Cardiac septum (tissue), 1 donor: ENCODE measurements at places on chromosomes 1 and 21. TPM values are rescaled to one million over a fixed set of nuclear protein-coding genes. Genes with fewer than 3 reads are reported as not detected.

- DNase-seq, result no peak
These were observed 38.9 kb downstream of the ATP1A1 start for GRCh38 chr1:116411784-116412479.

- no peak for DNase-seq
These were observed 690.7 kb downstream of the NCAM2 start for GRCh38 chr21:21688889-21689288.

Gene CAPN2
- 80.0 TPM for total RNA-seq

Gene TMEM200B
- total RNA-seq, result 2.1 TPM

DNA sequence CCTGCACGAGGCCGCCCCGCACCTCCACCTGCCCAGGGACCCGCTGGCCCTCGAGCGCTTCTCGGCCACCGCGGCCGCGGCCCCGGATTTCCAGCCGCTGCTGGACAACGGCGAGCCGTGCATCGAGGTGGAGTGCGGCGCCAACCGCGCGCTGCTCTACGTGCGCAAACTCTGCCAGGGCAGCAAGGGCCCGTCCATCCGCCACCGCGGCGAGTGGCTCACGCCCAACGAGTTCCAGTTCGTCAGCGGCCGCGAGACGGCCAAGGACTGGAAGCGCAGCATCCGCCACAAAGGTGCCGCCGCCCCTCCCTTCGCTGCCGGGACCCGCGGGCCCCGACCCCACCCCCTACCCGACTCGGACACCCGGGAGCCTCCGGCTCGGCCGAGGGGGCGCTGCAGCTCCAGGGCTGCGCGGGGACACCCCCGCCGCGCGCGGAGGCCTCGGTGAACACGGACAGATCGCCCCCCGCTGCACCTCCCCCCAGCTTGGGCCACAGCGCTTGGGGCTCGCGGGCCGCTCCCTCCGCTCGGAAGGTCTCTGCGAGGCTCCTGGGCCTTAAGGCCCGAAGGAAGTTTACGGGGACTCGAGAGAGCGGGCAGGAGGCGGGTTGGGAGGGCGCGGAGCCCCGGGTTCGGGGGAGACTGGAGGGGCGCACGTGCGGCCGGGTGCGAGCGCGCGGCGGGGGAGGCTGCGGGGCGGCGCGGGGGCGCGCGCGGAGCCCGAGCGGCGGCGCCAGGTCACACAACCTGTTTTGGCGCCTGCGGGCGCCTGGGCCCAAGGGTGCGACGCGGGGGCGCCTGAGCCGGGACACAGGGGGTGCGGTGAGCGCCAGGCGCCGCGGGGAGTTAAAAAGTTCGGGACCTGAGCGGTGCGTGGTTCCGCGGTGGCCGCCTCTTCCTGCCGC is 1.2 kb downstream of the SAMD11 start:
- DNase-seq, result no peak

- peak; percentile 64 for DNase-seq
These were observed 22.7 kb downstream of the SPOCD1 start for GRCh38 chr1:31793086-31793485.

- DNase-seq, result peak; percentile 98
These were observed 16.9 kb downstream of the IER5 start for GRCh38 chr1:181105134-181106021.

Gene NOS1AP
- 2.0 TPM for total RNA-seq

- no peak for DNase-seq
These were observed 32.9 kb downstream of the GPA33 start for GRCh38 chr1:167057241-167057688.

Gene SMPDL3B
- total RNA-seq, result not detected

Gene FMO2
- total RNA-seq, result 19.8 TPM

DNA sequence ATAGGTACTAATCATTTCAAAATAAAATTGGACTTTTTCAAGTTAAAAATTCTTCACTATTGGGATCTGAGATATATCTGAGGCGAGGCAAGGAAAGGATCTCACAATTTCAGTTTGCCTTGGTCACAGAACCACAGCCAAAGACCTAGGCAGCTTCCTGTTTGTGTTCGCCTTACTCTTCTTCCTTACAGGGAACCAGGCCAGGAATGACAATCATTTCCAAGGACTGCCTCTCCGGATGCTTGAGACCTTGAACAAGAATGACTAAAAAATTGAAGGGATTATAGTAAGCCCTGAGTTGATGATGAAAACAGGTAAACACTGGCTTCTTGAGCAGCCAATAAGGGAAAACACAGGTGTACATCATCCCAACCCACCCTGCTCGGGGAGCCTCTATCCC is 35.2 kb upstream of the SERBP1 start:
- DNase-seq, result no peak

Gene OR6P1
- total RNA-seq, result not detected

Gene LCE1C
- not detected for total RNA-seq

DNA sequence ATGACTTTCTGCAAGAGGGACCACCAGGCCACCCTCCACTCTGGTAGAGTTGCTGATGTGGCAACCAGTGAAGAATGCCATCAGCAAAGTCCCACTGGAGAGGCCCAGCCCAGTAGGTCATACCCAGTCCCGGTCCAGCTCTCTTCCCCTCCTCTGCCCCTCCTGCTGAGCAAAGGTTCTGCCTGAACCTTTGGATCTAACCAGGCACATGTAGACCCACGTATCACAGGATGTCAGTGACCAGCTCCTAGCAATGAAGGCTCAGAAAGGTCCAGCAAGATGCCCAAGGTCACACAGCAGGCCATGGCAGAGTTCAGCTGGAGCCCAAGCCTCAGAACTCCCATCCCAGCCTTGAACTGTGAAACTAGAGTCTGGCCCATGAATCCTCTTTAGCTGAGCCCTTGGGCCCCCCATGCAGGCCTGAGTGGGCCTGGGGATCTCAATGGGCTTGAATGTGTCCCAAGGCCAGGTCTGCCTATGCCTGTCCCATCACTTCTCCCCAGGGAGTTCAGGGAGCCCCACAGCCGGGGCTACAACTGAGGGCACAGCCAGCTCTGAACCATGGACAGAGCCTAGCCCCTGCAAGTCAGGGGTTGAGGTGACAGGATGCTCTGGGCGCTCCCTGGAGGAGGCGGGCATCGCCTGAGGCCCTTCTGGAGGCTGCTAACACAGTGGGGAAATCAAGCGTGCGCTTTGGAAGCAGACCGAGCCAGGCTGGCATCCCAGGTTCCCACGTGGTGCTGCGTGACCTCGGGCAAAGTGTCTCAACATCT is 21.4 kb upstream of the PADI1 start:
- DNase-seq, result no peak

DNA sequence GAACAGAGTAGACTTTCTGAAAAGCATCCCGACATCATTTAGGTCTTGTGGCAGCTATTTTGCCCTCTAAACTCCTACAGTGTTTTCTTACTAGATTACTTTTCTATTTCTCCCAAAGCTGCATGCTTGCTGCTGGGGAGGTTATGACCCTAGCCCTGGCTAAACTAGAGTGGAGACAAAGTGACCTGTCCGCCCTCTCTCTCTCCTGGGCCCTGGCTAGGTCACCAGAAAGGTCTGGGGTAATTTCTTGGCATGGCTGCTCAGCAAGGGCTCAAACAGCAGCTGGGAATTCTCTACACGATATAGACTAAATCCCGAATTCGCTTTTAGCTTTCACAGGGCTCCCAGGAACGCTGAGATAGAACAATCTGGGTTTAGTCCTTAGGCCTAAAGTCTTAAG is 84.5 kb upstream of the KCNE2 start:
- DNase-seq, result no peak

Gene RHOC
- total RNA-seq, result 270 TPM

DNA sequence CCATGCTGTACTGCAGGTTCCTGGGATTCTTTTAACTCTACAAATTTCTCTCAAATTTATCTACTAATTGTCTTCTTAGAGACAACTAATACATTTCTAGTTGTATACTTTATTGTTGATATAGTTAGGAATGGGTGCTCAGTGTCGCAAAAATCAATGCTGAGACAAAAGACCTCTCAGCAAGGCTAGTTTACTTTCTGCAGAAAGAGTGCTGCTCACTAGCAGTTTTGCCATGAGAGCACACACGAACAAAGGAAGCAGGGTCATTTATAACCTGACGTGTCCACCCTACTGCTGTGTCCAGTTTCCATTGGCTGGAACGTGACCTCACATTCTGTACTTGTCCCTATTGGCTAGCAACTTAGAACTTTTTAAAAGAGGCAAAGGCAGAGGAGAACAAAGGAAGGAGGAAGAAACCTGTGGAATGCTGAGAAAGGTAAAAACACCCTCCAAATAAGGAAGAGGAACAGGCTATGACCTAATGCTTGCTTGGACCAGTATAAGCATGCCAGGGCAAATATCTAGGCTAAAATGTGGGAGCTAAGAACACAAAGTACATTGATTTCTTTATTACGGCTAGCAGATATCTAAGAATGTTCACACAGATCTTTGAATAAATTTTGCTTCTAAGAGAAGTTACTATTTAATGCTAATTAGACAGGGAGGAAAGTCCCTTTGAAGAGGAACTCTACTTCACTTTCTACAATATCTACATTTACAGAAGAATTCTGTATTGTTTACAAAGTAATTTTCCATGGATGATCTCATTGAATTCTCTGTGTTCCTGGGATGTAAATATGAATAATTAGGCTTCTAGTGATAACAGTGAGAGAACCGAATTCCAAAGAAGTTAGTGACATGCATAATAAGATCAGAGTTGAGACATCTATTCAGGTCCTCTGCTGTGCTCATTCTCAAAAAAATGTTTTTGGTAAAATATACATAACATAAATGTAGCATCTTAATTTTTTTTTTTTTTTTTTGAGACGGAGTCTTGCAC is 86.0 kb upstream of the MAP10 start:
- no peak for DNase-seq

DNA sequence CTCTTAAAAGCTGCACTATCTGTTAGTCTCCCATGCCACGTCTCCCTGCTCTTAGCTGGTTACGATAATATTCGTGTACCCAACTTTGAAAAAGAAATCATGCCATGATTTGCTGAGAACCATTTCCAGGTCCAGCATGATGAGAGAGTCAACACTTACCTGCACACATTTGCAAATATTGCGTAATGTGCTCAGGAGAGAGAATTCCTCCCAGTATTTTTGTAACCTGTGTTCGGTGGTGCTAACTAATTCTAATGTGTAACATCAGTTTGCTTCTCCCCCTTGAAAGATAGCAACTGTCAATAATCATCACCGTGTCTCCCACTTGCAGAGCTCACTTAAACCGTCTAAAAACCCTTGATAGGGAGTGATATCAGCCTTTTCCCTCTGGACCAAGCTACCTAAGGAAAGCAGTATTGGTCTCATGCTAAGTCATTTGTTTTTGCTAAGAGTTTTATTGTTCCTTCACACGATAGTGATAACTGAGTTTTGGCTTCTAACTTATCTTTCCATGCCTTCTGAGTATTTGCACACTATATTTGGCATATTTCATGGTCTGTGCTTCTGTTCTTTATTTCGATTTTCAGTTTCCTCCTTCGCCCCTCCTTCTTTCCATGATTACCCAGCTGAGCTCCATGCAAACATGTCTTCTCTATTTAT is 61.1 kb upstream of the IRF2BP2 start:
- no peak for DNase-seq

Gene FLAD1
- total RNA-seq, result 22.2 TPM

Gene ASCL5
- not detected for total RNA-seq

GRCh38 chr21:41098481-41099042 is 69.4 kb upstream of the BACE2 start:
- no peak for DNase-seq

Gene CYP4Z1
- not detected for total RNA-seq

DNA sequence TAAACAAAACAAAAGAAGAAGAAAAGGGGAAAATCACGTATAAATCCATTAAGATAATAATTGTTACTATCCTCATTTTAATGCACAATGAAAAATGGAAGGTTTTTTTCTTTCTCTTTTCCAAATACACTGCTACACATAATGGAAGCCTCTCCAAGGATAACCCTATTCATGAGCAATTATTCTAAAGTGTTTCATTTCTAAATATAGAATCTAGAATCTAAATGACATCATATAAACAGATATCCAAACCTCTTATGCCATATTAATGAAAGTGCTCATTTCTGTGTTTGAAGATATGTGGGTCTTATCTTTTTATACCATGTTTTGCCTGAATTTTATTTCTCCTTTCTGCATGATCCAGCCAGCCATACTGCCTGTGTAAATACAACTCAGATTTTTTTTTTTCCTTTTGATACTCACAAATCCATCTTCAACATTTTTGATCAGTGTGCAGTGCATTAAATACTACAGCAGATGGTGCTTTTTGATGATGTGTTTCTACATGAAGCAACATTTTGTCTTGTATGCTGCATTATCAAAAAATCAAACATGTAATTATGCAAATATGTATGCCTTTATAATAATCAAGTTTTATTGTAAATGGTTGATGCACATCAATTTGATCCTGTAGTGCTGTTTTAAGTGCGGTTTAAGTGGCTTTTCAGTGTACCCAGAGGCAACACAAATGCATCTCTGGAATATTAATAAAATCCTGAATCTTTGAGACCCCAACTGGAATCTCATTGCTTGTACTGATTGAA is 625.6 kb upstream of the PTBP2 start:
- no peak for DNase-seq

- no peak for DNase-seq
These were observed 1.1 kb downstream of the HTR6 start for GRCh38 chr1:19665496-19666465.

DNA sequence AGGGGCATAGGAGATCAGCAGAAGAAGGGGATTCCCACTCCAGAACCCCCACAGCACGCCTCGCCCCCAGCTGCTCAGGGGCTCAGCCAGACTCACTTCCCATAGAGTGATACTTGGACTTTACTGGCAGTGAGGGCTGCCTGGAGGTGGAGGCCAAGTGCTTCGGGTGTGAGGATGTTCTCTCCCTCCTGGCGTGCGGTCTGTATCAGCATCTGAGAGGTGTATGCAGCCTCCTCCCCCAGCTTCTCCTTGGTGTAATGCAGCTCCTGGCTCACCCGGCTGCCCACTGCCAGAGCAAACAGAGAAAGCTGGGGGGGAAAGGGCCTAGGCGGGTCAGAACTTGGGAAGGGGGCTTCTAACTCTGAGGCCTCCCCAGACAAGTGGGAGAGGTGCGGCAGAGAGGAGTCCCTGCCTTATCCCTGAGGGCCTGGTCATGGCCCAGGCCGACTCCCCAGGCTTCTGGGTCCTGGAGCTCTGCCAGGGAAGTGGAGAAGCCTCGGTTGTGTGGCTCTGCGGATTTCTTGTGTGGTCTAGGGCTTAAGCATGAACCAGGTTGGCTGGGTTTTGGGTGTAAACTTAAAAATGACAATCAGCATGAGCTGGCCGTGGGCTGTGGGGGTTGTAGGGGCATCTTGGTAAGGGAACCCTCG is 10.9 kb downstream of the PTCH2 start:
- no peak for DNase-seq

Gene C1orf226
- 2.0 TPM for total RNA-seq

- DNase-seq, result no peak
These were observed 67.3 kb upstream of the BCL10 start for GRCh38 chr1:85343612-85344255.

GRCh38 chr1:81449786-81450185 is 350.9 kb upstream of the ADGRL2 start:
- no peak for DNase-seq

Gene MCOLN2
- 0.13 TPM for total RNA-seq

DNA sequence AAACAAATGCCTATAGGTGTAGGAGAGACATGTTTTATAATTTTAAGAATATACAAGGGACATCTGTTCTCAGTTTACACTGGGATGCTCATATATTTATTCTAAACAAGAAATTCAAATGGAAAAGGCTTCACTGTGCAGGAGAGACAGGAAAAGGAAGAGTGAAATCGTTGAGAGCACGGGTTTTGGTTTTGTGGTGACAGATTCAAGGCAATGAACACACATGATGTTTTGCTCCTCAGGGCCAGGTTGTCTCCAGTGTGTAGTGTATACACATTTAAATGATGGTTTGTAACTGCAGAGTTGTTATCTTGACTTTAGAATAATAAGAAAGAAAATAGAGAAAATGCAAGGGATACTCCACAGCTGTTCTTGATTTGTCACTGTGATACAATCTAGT is 73.7 kb downstream of the S1PR1 start:
- no peak for DNase-seq
